Activated B cell treated with CpG ODN at 0.5 μM for 24 hours (primary cell): ENCODE measurements at places on chromosomes 3 and 15. TPM values are rescaled to one million over a fixed set of nuclear protein-coding genes. Genes with fewer than 3 reads are reported as not detected.

- no peak for DNase-seq
Observed at GRCh38 chr15:66188464-66188863, 65.1 kb downstream of the MEGF11 start.

GRCh38 chr3:4322635-4323034 is 19.5 kb downstream of the SETMAR start:
- DNase-seq, result no peak

GRCh38 chr3:43154980-43155379 is 49.1 kb upstream of the POMGNT2 start:
- no peak for DNase-seq

Gene ISG20
- total RNA-seq, result 84.6 and 87.1 TPM in 2 replicates

DNA sequence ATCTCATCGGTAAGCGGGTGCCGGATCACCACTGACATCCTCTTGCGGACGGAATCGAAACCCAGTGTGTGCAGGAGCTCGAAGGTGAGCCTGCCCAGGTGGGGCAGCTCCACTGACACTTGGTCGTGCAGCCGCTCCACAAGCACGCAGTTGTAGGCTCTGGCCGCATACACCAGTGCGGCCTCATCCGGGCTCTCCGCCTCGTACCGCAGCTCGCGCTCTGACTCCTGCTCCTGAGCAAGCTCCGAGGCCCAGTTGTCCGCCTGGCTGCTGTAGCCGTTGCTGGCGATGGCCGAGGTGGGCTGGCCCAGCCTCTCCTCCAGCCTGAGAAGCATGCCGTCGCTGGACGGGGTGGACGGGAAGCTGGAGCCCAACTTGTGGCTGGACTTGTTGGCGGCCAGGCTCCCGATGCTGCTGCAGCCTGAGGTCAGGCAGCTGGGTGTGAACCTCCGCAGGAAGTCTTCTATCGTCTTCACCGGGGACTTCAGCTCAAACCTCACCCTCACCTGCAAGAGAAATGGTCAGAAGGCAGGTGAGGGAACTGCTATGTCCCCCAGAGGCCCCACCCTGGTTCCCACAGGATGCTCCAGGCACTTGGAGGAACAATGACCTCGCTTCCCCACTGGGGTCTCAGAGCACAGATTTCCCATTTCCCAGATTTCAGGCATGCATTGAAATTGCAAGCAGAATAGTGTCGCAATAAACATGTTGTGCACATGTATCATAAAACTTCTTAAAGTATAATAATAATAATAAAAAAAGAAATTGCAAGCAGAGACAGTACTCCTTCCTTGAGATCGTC is 149.2 kb downstream of the ATP10A start:
- no peak for DNase-seq
